RWPE1 (cell line): ENCODE measurements at places on chromosomes 7 and 10.

DNA sequence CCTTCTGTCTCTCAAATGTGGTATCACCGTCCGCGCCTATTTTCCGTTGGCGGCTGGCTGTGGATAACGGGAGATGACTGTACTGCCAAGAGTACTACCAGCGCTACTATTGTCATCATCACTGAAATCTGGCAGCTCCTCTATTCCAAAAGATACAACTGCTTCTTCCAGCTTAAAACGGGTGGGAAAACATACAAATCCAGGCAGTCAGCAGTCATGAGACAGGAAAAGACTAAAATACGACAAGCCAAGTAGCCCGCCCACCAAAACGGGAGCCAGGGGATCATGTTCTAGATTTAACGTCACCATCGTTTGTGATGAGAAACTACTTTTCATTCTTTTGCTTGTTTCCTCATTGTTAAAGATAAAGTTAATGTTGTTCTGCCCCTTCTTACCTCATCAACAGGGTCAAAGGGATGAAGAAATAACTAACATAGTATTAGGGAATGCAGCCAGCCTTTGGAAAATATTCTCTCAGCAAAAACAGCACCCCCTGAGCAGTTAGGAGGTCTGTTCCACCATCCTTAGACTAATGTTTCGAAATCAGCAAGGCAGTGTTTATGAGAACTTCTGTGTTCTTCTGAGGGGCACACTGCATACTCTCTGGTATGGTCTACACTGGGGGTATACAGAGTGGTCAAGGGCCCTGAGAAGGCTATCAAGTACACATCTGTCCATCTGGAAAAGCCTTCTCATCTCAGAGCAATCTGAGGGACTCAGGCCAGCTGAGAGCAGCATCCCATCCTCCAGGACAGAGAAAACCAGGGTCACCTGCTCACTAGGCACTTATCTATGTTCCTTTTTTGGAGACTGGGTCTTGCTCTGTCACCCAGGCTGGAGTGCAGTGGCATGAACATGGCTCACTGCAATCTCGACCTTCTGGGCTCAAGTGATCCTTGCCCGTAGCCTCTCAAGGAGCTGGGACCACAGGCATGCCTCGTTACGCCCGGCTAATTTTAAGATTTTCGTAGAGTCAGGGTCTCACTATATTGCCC, 47.5 kb downstream of the GNA12 start:
- DNase-seq: no peak

- DNase-seq: no peak
Measured at GRCh38 chr7:140390034-140390433, 8.3 kb downstream of the SLC37A3 start.

- DNase-seq: no peak
Measured at GRCh38 chr10:133163889-133164815, 4.1 kb downstream of the KNDC1 start.

DNA sequence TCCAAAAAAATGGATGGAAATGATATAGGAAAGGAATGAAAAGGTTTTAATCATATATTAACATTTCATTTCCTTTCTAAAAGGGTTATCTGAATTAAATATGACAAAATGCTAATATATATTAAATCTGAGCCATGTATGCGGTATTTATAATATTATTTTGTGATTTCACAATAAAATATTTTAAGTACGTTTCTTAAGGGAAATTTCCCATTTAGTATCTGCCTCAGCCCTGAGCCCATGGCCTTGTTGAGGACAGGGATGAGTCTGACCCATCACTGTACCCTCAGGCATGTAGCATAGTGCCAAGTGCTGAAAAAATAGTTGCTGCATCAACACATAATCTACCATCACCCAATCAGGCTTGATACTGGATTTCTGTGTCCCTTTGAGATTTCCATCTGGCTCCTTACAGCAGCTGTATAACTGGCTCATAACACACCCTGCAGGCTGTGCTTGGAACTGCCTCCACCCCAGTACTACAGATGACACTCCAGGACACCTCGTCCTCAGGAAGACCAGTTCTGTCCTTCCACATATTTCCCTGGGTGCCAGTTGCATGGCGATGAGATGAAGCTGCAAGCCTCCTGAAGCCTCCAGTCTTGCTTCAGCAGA, 59.4 kb upstream of the ASAH2 start:
- DNase-seq: no peak

DNA sequence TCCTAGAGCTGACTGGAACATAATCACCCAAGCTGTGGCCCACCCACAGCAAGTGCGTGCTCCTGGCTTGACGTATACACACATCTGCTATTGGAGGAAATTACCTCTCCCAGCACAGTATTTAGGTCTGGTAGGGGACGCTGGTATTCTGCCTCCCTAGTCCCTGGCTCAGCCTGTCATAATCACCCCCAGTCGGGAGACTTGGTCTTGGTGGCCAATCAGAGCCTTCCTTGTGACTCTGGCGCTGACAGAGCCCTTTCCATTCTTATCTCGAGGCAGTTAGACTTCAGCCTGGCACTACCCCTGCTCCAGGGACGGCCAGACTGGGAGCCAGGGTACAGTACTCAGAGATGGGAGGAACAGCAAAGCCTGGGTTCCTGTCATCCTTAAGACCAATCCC, 14.3 kb upstream of the PRKAG2 start:
- DNase-seq: no peak

GRCh38 chr7:76149847-76150691, 51.6 kb upstream of the SRRM3 start:
- DNase-seq: no peak

DNA sequence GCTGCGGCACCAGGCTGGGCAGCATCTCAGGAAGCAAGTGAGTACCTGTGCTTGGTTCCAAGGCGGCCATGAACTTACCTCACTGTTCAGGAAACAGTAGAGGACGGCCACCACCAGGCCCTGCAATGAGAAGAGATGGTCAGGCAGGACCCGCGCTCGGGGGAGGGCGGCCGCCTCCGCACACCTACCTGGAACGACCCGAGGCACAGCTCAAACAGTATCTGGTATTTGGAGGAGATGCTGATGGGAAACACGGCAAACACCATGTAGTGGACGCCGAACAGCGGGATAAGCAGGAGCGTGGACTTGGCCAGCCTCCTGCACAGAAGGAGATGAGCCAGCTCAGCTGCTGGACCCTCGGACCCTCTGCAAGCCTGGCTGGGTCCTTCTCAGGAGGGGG, 112.9 kb downstream of the VIPR2 start:
- DNase-seq: no peak

DNA sequence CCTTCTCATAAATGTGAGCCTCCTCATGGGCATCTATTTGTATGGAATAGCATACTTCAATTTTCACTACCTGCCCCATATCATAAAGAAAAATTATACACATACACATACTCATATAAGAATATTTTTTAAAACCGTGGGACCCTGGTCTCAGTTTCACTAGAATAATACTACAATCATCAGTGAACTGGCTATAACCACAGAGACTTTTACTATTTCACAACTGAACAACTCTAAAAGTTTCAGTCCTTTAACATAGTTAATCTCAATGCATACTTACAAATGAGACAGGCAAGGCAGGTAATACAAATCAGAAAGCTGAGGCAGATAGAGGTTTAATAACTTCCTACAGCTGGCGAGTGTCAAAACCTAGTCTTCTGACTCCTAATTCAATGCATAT, 83.1 kb downstream of the LRRN3 start:
- DNase-seq: no peak

DNA sequence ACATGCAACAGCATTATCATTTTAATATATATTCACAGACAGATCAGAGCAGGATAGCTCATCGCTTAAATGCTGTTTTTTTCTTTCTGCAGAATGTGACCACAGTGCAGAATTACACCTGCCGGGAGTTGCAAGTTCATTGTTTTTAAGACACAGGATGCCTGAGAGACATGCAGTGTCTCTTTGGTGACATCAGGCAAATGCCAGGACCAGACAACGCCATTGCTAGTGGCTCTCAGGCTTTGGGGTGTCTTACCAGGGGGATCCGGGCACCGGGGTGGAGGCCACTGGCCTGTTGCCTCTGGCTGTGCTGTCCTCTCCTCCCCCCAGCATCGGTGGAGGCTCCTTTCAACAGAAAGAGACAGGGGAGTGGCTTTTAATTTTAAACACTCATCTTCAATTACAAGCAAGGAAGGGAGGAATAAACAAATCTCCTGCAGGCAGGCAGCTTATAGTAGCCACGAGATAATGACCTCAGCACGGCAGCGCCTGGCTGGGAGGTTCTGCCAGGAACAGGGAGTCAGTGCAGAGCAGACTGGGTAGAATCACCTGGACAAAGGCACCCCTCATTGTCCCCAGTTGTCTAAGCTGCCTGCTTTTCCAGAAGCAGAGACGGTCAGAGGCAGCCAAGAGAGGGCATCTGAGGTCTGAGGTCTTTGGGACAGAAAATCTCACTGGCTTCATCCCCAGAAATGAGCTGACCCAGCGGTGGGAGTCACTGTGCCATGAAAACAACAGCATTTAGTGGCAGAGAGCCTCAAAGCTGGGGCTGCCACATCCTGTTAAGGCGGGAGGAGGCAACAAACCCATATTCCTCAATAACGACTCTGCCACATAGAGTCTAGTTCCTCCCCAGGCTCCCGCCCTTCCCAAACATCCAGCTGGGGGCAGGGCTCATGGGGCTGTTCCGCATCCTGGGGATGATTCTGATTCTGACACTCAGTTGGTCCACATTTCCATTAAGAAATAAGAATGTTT, 148.4 kb downstream of the TCERG1L start:
- DNase-seq: no peak

DNA sequence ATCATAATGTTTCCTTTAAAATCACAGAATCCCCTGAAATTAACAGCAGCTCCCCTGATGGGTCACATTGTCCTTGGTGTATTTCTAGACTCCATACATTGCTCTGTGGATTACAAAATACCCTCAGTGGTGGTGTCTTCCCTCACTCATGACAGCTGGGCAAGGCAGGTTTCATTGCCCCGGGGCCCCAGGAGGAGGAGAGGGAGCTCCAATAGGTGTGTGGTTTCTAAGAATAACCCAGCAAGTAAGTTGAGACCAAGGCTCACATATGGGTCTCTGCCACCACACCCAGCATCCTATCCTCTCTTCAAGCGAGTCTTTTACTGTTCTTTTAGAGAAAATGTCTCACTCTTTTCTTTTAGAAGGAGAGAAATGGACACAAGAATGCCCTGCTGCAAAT, 63.6 kb downstream of the PKD1L1 start:
- DNase-seq: no peak

DNA sequence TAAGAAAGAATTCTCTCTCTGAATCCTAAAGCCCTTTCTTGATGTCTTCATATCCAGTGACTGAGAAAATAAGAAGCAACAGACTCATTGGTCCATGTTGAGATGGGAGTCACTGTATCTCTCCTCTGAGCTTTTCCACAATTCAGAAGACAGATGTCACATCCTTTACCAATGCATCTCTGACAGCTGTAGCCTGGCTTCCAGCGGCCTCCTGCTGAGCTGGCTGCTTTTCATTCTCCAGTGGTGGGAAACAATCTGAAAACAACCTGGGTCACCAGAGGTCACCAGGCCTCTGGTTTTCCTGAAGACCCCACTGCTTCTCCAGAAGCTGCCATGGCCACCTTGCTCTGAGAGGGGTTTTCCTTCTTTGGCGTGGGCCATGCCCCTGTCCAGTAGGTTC, 18.3 kb upstream of the RPA3 start:
- no peak for DNase-seq

GRCh38 chr10:44809647-44810046, 101.5 kb upstream of the TMEM72 start:
- DNase-seq: no peak

DNA sequence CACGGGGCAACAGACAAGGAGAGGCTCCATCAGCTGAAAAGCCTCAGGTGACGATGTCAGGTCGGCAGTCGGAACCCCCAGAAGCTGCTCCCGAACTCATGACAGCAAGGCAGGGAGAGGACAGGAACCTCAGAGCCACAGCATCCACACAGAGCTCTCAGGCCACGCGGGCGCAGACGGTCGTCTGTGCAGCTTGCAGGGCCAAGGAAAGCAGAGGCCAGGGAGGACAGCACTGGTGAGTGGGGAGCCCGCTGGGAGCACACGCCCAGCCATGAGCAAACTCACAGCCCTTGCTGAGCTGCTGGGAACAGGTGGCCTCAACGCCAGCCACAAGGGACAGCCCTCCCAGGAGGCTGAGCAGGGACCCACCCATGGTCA, 138.9 kb downstream of the MAD1L1 start:
- DNase-seq: no peak

GRCh38 chr7:158275711-158276413, 311.8 kb downstream of the PTPRN2 start:
- no peak for DNase-seq

GRCh38 chr7:153331427-153331826, 571.9 kb downstream of the ACTR3B start:
- no peak for DNase-seq

DNA sequence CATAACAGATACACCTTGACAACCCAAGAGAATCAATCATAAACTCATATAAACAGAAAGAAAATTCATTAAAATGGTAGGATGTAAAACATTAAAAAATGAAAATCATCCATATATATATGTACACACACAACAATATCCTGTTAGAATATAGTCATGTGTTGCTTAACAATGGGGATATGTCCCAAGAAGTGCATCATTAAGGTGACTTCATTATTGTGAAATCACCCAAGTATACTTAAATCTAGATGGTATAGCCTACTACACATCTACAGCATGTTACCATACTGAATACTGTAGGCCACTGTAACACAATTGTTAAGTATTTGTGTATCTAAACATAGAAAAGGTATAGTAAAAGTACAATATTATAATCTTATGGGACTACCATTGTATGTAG, 115.8 kb upstream of the TMEM168 start:
- no peak for DNase-seq

DNA sequence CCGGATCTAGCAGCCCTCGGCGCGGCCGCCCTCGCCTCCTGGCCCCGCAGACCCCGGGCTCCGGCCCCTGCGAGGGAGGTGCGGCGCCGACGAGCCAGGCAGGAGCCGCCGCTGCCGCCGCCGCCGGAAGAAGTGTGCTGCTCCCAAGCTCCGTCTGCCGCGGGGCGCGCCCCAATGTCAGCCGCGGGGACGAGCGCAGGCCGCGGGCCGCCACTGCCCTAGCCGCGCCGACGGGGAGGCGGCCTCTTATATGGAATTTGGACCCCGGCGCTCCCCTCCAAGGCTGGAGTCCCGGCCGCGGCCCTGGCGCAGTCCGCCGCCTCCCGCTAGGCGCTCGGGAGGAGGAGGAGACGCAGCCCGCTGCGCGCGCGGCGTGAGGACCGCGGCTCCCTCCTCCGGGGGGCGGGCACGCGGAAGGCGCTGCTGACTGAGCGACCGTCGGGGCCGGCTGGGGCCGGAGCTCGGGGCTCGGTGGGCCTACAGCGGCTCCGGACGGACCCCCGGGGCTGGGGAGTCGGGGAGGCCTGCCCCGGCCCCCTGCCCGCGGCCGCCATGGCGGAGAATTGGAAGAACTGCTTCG, at the start of gene TRIM8:
Gene TRIM8, plus strand, starts transcription at position 414 of the 580 bp plus-strand sequence. Its CDS starts 139 bp downstream, at position 553.
- no peak for DNase-seq

- DNase-seq: no peak
Measured at GRCh38 chr10:27699776-27700175, 45.8 kb downstream of the MKX start.

- DNase-seq: no peak
Measured at GRCh38 chr10:21962358-21962757, 41.2 kb downstream of the DNAJC1 start.

GRCh38 chr10:22316286-22317075, at the start of gene COMMD3:
Gene COMMD3, plus strand, starts transcription at chr10:22316388. Its CDS starts 30 bp downstream, at chr10:22316418.
- peak; percentile 62 for DNase-seq

GRCh38 chr7:4733936-4734528, 41.4 kb upstream of the AP5Z1 start:
- no peak for DNase-seq
